HT1080 (cell line): ENCODE measurements at places on chromosomes 7 and 10.

DNA sequence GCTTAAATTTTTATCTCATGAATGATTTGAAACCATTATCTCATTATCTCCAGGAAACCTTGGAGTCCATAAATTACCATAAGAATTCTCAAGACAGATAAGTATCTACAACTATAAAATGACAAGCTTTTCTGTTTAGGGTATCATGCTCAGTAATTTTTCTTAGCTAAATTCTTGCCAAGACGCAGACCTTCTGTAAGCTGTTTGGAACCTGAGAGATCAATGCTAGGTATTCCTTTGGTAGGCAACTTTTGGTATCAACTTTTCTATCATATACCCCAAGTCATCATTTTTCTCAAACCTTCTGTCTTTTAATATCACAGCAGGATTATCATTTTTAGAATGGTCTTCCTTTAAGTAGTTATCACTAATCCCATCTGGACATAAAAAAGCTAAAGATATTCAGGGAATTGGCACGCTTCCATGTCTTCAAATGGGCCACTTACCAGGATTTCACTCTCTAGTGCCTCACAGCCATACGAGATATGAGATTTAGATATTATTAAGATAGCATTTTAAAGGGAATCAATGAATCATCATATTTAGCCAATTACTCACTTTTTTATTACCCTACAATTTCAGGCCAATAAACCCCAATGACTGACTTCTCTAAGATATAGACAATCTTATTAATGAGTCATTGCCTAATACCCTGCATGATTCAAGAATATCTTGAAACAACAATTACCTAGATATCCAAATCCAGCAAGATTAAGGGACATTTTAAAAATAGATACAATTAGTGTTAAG, 544.1 kb downstream of the HTR7 start:
- no peak for DNase-seq

GRCh38 chr7:78501064-78501463, 702.5 kb downstream of the PHTF2 start:
- no peak for DNase-seq

GRCh38 chr10:61172182-61172926, 228.4 kb upstream of the RHOBTB1 start:
- no peak for DNase-seq

DNA sequence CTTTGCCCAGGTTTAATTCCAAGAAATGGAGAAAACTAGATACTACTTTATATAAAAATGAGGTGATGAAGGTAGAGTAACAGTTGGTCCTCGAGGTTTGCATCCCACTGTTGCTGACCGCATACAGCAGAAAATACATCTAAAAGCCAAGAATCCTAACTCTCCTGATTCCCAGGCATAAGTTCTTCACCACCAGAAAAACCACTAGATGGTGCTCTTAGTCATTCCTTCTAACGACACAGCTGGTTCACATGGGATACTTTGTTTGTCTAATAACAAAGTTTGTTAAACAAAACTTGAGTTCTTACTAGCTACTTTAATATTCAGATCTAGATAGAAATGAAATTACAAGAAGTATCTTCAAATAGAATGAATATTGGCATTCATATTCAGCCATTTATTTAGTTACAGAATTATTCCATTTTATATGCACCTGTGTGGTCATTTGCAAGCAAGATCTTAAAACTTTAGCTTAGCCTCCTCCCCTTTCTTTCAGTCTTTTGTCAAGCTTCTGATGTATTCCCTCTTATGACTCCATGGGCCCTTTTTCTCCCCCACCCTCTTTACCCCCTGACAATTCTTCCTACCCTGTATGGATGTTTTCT, 54.1 kb upstream of the CYP26C1 start:
- peak; percentile 50 for DNase-seq

DNA sequence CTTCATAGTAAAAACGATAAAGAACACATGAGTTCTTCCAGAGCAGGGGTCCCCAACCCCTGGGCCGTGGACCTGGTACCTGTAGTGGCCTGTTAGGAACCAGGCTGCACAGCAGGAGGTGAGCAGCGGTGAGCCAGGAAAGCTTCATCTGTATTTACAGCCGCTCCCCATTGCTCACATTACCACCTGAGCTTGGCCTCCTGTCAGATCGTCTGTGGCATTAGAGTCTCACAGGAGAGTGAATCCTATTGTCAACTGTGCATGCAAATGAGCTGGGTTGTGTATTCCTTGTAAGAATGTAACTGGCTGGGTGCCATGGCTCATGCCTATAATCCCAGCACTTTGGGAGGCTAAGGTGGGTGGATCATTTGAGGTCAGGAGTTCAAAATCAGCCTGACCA, 229.5 kb downstream of the CNTNAP2 start:
- DNase-seq = no peak

DNA sequence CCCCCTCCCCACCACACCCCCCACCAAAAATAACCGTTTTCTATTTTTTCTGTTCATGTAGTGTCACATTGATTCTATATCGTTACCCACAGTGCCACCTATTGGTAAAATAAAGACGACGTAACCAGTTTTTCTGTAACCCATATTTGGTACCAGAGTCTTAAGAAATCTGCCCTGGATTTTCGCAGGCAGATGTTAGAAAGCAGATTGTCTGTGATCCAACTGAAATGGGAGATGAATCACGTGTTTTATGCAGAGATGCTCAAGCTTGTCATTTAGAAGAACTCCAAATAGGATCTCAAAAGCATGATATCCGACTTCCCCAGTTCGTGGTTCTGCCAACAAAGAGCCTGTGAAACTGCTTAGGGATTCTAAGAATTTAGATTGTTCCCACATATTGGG, 261.1 kb upstream of the CSTF2T start:
- DNase-seq = peak; percentile 14

DNA sequence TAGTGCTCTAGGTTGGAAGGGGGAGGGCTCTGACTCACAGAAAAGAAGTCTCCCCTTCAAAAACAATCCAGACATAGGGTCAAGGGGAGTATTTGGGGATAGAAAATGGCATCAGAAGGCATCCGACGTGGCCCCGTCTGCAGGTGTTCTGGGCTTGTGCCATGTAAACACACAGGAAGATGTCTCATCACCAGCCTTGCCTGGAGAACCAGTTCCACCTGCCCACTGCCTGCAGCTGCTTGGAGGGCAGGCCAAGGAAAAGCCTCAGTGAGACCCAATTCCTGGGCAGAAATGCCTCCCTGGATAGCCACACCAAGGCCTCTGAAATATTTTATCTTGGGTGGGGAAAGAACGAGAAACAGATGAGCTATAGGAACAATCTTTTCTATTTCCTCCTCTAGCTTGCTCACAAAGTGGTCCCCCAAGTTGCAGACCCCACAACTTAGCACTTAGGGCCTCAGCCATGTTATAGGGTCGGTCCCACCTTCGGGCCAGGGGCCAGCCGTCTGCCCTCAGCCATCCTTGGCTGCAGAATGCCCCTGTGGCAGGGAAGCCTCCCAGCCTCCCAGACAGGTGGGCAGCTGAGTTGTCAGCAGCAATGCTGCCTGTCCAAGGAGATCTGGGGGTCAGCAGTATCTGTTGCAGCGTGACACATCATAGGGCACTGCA, 54.3 kb upstream of the ECHDC3 start:
- DNase-seq = no peak
